ENCODE measurements at places on chromosomes 12 and 14.

GRCh38 chr14:59026081-59026480, 162.4 kb upstream of the DAAM1 start:
- DNase-seq = no peak

DNA sequence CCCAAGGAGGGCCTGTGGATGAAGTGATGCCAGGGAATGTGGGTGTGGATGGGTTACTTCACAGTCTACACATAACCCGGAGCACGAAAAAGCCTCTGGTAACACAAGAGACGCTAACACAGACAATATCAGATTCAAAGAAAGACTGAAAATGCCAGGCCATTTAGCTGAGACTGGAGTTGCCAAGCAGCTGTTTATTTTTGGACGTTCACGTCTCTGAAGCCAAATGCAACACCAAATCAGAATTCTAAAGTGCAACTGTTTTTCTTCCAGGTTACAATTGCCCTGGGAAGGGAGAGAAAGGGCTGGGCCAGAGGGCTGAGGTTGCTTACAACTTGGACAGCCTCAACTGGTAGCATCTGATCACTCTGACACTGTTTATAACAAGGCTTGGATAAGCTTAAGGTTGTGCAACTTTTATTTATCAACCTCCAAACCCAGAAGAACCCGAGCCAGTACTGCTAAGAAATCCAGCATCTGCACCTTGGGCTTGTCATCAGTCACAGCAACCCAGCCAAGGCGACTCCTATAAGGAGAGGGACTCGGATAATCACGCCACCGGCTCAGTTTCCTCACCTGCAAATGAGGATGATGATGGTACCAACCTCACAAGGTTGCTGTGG, 24.8 kb downstream of the NUAK1 start:
- no peak for DNase-seq

- DNase-seq = no peak
Measured at GRCh38 chr12:104963757-104964156, 5.7 kb upstream of the SLC41A2 start.

DNA sequence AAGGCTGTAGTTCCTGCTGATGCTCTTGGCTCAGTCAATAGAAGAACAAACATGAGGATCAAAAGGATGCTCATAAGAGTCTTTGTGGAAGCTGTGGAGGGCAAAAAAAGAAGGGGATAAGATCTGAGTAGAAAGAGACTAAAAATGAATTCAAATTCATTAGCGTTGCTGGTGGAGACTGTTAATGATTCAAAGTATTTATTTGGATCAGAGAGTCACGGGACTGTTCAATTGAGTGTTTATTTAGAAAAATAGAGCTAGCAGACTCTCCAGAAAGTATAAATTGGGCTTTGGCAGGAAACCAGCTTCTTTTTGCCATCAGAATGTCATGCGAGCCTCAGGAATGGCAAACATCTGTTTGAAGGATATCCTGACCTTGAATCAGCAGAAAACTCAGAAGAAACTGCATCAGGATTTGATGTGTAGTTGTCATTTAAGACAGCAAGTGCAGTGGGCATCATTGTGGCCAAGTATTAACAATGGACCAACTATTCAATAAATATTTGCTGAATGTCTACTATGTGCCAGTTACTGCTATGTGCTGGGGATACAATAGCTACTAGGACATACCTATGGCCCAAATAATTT, 126.4 kb downstream of the TBC1D30 start:
- no peak for DNase-seq

GRCh38 chr12:3132636-3133404, 55.6 kb downstream of the TSPAN9 start:
- no peak for DNase-seq

- no peak for DNase-seq
Measured at GRCh38 chr12:76520348-76520747, 39.2 kb downstream of the OSBPL8 start.

DNA sequence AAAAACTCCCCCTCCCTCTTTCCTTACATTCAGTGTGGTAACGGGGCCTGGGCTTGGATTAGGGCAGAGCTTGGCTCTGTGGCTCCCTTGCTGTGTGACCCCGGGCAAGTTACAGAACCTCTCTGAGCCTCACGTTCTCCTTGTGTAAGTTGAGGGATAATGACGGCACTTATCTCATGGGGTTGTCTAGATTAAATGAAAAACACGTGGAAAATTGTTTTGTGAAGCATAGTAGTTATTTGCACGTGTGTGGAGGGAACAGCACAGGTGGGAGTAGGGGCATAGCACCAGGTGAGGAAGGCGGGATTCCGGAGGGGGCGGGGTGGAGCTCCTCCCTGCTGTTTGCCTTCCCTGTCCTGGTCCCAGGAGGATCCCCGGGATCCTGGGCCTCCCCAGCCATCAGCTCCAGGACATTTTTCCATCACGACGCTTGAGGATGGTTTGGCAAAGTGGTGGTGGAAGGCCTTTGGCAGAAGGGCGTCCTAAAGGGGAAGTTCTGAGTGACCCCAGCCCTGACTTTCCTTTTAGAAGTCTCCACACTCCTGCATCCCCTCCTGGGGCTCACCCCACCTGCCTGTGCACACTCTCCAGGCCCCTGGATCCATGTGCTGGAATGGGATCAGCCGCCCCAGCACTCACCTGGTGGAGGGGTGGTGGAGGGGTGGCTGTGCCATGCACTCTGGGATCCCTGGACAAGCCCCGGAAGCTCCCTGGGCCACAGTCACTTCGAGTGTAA, 22.7 kb downstream of the LRTM2 start:
- no peak for DNase-seq

- no peak for DNase-seq
Measured at GRCh38 chr12:42039577-42039976, 105.1 kb downstream of the GXYLT1 start.

DNA sequence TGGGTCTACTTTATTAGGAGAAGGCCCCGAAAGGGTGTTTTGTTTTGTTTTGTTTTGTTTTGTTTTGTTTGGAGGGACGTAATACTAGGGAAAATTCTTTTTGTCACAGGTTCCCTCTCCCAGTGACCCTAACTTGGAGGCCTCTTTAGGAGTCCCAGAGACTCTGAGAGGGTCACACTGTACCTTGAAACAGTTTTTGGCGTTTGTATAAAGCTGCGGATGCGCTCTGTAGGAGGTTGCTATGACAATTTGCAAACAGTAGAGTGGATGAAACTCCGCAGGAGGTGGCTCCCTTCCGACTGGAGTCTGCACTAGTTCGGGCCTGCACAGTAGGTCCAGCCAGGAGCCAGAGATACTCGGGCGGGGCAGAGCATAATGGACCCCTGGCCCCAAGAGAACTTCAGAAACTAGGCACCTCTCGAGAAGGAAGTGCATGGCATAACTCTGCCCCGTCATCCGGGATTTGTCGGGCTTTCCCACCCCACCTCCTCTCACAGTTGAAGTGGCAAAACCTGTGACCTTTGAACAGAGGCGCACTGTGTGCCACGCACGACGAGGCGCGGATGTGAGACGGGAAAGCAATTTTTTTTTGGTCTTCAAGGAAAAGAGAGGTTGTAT, 1.3 kb upstream of the DYRK2 start:
- DNase-seq = no peak

GRCh38 chr12:94614288-94614721, 36.1 kb downstream of the TMCC3 start:
- DNase-seq = no peak

DNA sequence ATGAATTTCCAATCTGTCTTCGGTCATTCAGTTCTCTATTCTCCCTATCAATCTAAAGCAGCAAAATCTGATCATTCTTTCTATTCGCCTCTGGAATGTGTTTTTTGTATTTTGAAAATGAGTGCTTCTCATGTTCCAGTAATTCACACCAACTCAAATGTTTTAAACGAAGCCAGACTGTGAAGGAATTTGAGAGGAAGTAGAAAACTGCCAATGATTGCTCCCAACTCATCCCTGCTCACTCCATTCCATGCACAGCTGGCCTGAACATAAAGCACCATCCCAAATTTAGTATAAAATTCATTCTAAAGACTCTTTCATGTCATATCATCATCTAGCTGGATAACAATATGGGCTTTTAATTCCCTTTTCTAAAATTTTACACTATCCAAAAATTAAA, 123.8 kb downstream of the DUSP6 start:
- DNase-seq = no peak

GRCh38 chr12:28268608-28269229, 78.5 kb downstream of the CCDC91 start:
- DNase-seq = no peak

- DNase-seq = peak; percentile 77
Measured at GRCh38 chr12:45170456-45171042, 45.3 kb upstream of the ANO6 start.

DNA sequence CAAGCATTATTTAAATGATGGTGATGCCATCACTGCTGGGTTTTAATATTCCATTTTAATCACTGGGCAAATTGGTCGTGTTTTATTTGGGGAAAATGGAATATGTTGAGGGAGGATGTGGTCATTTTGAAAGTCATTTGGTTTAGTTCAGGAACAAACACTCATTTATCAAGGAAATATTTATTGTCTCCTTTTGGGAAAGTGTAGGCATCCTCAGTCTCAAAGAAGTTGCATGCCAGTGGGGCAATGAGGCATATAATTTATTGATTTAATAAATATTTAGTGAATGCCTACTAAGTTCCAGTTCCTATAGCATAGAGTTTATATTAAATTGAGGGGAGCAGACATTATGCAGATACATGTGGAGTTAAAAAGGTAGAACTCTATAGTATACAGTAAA, 134.3 kb downstream of the NPAS3 start:
- DNase-seq = no peak

- no peak for DNase-seq
Measured at GRCh38 chr14:100667656-100668055, 59.0 kb upstream of the DLK1 start.

DNA sequence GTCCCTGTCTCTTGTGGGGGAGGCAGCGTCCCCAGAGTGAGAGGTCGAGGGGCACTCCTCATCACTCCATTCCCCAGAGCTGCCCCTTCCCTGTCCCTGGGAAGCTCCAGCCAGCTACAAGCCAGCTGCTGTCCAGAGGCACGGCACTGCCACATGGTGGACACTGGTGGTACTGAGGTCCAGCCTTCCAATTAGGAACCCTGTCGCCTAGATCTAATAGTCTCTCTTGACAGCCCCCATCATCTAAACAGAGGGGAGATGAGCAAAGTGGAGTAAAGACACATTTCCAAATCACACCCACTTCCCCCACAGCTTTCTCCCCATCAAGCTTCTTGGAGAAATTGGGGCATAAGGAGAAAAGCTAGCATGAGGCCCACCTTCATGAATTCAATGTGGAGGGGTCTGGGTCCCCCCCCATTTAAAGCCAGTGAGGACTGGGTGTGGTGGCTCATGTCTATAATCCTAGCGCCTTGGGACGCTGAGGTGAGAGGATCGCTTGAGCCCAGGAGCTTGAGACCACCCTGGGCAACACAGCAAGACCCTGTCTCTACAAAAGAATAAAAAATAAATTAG, 2.1 kb upstream of the INHBE start:
- DNase-seq = no peak

- no peak for DNase-seq
Measured at GRCh38 chr12:70645494-70646317, 8.5 kb upstream of the PTPRB start.

DNA sequence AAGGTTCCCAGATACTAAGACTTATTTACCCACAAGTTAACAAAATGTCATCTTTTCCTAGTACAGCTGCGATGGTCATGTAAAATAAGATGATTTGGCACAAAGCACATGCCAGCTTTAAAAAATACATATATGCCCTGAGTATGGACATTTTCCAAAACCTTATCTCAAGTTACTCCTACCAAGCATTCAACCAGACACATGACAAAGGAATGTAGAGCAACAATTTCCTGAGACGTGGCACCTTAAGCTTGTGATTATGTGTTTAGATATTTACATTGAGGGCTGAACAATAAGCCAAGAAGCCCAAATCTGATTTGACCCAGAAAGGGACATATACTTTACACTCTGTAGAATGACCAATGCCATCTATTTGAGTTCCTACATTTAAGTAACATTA, 24.5 kb upstream of the OVCH1 start:
- no peak for DNase-seq

GRCh38 chr14:52700701-52701172, 5.4 kb upstream of the ERO1A start:
- DNase-seq = no peak

DNA sequence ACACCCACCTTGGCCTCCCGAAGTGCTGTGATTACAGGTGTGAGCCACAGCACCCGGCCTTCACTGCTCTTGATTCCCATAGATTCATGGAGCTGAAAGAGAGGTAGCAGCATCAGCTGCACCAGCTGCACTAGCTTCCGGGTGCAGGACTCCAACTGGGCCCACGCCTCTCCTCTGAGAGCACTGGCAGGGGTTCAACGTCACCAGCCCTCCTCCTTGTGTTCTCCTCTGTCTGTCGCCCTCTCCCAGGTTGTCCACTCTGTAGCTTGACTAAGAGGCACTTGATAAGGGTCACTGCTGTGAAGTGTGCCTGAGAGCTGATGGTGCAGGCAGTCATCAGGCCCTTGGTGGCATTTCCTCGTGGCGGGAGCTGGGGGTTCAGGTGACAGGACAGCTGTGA, 28.3 kb downstream of the MLXIP start:
- DNase-seq = no peak

GRCh38 chr12:110126557-110126956, 2.4 kb downstream of the IFT81 start:
- no peak for DNase-seq
